Stimulated activated CD4-positive, alpha-beta T cell treated with anti-CD3 and anti-CD28 coated beads, Interleukin-1b, Interleukin-23, amount 100 ng/mL, for 1 hour (primary cell): ENCODE measurements at places on chromosomes 12 and 14.

GRCh38 chr14:55780156-55780946 lies 200.3 kb downstream of the KTN1 start:
- DNase-seq, result no peak

GRCh38 chr14:30125322-30125979 lies 197.8 kb upstream of the PRKD1 start:
- no peak for DNase-seq

DNA sequence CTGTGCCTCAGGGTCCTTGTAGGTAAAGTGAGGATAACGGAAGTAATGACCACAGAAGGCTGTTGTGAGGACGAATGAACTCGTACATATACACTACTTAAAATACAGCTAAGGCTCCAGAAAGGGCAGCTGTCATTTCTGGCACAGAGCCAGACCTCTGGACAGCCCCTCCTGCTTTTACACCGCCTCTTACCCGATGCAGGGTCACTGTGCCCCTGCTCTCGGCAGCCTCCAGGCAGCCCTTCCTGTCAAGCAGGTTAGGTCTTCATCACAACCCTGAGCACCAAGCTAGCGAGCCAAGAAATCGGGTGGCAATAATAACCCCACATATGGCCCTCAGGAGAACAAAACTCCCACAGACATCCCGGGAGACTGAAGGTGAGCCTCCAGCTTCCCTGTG lies 8.5 kb downstream of the TMEM229B start:
- DNase-seq, result no peak

DNA sequence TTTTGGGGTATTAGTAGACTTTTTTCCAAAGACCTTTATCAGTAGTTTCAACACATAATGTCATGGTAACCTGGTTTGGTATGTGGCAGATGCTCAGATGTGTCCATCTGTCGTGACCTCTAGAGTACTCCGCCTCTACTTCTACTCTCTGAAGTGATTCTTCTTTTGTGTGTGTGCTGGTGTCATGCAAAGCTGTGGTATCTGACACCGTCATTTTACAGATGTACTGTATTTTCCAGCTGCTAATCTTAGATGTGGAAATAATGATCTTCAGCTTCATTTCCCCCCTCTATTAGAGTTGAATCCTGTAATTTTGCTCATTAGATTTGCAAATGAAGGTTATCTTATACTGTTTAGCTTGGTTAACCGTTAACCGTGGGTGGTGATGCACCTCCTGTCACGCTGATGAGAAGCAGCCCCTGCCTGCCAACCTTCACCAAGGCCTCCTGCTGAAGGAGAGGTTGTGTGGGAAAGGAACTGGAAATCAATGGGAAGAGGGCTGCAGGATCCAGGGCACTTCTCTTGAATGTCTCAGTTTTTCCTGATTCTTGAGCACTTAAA lies 222.4 kb upstream of the AMIGO2 start:
- no peak for DNase-seq

DNA sequence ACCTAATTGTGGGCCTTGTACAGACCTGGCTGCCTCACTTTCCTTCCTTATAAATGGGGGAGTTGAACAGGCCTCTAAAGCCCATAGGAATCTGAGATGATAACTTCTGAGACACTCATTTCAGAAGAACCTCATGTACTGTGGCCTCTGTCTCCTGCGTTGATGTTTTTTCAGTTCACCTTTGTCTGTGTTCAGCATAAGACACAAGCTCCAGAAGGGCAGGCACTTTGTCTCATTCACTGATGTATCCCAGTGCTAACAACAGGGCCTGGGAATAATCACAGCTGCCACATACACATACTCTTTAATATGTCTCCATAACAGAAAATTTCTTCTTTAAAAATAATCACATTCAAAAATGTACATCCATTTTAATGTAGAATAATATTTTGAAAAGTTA lies 3.3 kb downstream of the FGD6 start:
- DNase-seq, result no peak

DNA sequence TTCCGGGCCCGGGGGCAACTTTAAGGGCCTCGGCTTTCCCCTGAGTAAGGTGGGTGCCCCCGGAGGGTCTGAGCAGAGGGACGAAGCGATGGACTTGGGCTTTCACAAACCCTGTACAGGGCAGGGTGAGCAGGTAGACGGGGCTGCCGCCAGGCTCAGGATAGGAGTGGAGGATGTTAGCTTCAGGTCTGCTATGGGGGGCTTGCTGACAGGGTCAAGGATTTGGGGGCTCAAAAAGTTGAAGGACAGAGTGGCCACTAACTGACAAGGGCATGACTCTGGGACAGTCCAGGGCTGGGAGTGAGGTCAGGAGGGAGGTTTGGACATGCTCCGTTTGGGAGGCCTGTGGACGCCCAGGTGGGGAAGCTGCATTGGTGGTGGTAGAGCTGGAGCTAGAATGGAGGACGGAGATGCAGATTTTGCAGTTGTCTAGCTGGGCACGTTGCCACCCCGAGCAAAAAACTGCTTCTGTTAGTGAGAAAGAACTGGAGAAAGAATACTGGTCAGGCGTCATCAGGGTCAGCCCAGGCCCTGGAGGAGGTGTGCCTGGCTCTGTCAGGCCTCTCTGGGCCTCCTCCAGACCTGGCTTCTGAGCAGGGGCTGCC lies 113.3 kb downstream of the ADGRD1 start:
- no peak for DNase-seq

DNA sequence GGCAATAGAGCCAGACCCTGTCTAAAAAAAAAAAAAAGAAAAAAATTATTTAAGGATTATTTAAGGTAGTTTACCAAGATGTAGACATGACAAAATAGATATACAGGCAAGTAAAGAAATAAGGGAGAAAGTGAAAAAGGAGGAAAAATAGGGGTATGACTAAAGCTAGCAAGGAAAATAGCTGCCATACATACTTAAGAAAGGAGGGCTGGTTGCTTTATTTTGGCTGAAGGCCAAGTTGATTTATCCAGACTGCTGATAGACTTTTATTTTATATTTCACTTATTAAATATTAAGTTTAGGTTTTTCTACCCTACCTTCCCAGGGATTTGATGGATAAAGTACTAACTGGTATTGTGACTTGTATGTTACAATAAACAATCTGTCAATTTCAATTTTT lies 8.3 kb upstream of the AEBP2 start:
- DNase-seq, result no peak

DNA sequence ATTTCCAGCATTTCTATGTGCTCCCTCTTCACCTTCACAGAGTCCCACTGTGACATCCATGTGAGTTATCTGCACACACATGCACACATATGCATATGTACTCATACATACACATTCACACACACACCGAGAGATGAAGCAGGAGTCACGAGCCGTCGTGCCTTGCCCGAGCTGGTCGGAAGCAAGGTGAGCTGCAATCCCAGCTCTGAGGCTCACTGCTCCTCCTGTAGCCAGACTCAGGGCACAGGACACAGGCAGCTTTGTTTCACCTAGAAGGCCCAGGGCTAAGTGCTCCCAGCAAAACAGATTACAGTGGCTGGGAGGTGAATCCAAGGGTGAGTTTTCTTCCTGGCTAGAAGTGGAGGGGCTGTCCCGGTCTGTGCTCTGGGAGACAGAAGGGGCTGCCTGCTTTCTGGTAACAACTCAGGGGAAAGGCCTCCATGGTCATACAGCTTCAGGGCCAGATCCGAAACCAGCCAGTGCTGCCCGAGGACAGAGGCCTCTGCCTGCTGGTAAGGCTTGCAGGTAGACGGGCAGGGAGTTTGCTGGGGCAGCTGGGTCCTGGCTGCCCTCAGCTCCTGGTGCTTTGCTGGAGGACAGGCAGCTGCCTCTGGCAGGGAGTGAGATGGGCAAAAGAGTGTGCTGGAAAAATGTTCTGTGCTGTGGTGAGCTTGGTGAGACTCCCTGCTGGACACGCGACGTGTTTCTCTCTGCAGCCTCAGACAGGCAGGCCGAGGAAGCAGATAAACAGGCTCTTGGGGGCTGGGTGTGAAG lies 123.7 kb downstream of the CRACR2A start:
- DNase-seq, result no peak

- no peak for DNase-seq
Measured at GRCh38 chr12:127448906-127449305, 818.1 kb upstream of the TMEM132C start.

DNA sequence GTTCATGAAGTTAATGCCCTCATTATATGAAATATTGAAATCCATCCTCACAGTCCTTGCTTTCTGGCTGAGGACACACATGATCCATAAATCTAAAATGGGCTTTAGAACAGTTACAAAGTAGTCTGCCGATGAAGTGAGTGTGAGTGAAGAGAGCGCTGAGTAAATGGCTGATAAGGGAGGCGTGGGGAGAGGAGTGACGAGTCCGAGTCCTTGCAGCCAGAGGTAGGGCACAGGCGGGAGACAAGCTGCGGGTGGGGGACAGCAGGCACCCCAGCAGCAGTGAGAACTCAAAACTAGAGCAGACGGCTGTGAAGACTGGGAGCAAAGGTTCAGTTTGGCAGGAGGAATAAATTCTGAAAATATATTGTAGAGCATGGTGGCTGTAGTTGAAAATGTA lies 140.1 kb upstream of the ATP2B1 start:
- no peak for DNase-seq

DNA sequence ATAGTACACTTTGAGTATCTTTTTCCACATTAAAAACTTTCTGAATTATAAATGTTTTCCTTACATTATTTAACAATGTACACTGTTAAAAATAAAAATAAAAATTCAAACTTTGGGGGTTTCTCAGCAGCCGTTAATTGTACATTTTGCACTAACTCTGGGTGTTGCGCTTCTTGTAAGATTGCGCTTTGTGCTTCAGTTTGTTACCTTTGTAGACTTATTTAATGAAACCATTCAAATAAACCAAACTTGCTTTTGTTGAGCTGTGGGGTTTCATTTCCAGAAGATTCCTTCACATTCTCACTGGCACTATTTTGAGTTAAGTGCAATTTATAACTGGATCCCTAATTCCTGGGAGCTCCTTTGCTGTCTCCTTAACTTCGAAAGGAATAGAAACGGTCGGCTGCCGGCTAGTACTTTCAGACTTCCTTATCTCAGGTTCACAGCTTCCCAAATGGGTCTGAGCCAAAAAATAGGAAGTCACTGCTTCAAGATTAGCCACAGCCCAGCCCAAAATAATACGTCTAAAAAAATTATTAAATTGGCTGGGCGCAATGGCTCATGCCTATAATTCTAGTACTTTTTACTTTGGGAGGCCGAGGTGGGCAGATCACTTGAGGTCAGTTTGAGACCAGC lies 38.2 kb downstream of the RAD52 start:
- DNase-seq, result no peak

DNA sequence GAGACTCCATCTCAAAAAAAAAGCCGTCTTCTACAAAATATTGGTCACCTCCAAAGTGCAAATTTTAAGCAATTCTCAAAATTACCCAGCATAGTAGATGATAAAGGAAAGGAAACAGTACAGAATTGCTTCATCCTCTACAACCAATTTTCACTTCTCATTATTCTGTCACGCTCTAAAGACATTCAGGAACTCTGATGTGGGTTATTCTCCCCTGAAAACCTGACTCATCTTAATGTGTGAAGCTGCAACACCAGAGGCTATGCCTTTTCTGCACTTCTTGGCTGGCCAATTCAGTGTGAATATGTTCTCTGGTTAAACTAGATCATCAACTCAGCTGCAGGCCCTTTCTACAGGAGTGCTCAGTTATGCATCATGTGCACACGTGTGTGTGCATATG lies 11.0 kb downstream of the PTGER2 start:
- DNase-seq, result no peak

DNA sequence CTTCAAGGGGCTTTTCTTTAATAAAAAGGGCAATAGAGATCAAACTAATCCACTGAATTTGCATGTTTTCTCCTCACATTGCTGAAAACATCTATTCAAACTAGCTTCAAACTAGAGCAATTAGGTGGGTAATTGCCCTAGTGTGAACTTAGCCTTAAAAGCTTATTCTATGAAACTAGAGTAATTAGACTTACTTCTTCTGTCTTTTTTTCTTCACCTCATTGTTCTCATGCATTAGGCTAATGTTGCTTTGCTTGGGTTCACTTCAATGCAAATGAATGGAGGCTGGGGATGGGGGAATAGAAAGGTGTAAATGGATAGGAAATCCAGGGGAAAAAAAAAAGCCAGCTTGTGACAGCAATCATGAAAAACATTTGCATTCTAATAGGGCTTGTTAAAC lies 414.8 kb upstream of the LMO3 start:
- DNase-seq, result no peak

DNA sequence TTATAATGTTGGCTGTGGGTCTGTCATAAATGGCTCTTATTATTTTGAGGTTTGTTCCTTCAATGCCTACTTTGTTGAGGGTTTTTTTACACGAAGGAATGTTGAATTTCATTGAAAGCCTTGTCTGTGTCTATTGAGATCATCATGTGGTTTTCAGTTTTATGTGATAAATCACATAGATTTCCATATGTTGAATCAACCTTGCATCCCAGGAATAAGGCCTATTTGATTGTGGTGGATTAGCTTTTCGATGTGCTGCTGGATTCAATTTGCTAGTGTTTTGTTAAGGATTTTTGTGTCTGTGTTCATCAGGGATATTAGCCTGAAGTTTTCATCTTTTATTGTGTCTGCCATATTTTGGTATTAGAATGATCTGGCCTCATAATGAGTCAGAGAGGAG lies 27.6 kb downstream of the SLC2A13 start:
- DNase-seq, result no peak

DNA sequence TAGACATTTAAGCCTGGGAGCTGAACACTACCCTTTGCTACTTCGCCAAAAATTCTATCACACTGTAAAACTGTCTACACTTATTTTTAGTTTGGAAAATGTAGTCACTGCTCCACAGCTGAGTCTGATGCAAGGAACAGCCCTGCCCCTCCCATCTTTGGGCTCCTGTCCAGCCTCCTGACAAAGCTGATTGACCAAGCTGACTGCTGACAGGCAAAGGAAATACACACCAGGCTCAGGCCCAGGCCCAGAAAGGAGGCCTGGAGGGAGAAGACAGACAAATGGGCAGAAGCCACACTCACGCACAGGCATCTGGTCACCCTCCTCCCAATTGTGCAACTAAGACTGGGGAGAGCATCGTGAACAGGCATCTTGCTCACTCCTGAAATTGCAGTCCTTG lies 55.3 kb downstream of the ISCA2 start:
- no peak for DNase-seq

DNA sequence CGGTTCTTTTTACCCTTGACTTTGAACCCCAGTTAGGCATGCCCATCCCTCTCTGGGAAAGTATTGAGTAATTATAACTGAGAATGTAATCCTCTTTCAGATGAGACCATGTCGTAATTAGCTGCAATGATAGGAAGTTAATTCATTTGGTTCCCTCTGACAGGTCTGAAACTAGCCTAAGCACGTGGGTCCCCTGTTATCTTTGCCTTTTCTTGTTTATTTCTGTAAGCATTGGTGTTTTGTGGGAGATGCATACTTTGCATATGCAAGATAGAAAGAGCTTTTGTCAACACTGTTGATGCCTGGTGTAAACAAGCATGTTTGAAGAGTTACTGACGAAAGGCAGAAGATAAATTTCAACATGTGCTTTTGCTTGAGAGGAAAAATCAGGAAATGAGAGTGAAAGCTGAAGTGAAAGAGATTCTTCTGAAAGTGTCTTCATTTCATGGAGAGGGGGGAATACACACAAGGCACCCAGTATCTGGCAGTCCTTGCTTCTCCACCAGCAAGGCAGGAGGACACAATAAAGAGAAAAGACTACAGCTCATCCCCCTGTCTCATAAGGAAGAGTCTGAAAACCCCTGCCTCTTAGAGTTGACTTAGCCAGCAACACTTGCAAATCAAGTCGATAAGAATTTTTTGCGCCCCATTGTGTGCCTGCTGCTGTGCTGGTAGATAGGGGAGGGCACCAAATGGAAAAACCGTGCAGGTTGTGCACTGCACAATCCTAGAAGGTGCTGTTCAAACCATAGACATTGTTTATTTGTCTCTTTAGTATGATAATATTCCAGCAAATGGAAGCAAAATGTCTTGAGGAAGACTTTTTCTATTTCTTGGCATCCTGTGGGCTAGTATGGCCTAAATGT lies 77.8 kb downstream of the SLC24A4 start:
- DNase-seq, result no peak

- DNase-seq, result no peak
Measured at GRCh38 chr14:64025479-64025878, 172.7 kb downstream of the SYNE2 start.
